Liver (tissue), 10 donors: ENCODE measurements at places on chromosomes 5 and 9. TPM values are rescaled to one million over a fixed set of nuclear protein-coding genes. Genes with fewer than 3 reads are reported as not detected.

LEAP2 gene
- 12.0 TPM for total RNA-seq

OR2K2 gene
- total RNA-seq, result not detected

GPR151 gene
- not detected for total RNA-seq

SPATA24 gene
- total RNA-seq, result 2.4 TPM

CEP78 gene
- 8.9 TPM for total RNA-seq

ADAMTS13 gene
- total RNA-seq, result 6.5 TPM

DOCK8 gene
- total RNA-seq, result 22.6 TPM

CCDC107 gene
- 5.4 TPM for total RNA-seq

CATSPER3 gene
- total RNA-seq, result 0.28 TPM

CDC23 gene
- total RNA-seq, result 23.8 TPM

ORM2 gene
- 276 TPM for total RNA-seq

ACOT12 gene
- total RNA-seq, result 76.4 TPM

ADRB2 gene
- total RNA-seq, result 7.6 TPM

LCN10 gene
- total RNA-seq, result 0.14 TPM

DYNC2I2 gene
- 58.0 TPM for total RNA-seq

ZBTB43 gene
- total RNA-seq, result 6.3 TPM

MOB3B gene
- 0.79 TPM for total RNA-seq

SLC12A7 gene
- total RNA-seq, result 27.1 TPM

SLC6A7 gene
- total RNA-seq, result not detected

LURAP1L gene
- 4.2 TPM for total RNA-seq

CNTLN gene
- total RNA-seq, result 31.4 TPM

LCN9 gene
- total RNA-seq, result not detected

ZNF79 gene
- 6.2 TPM for total RNA-seq

PTGS1 gene
- total RNA-seq, result 5.3 TPM

TCERG1 gene
- 26.6 TPM for total RNA-seq

ADAMTSL1 gene
- total RNA-seq, result 2.6 TPM

SPINK7 gene
- total RNA-seq, result not detected

PCDHB3 gene
- total RNA-seq, result 0.08 TPM

TRIP13 gene
- total RNA-seq, result 0.42 TPM

SHOC1 gene
- not detected for total RNA-seq

ZNF484 gene
- total RNA-seq, result 7.2 TPM
